Renal cortical epithelial cell (primary cell): ENCODE measurements at places on chromosomes 7 and 10. TPM values are rescaled to one million over a fixed set of nuclear protein-coding genes. Genes with fewer than 3 reads are reported as not detected.

The SHH gene
- total RNA-seq: 3.8 and 10.4 TPM in 2 replicates

The SPACDR gene
- total RNA-seq: not detected in 2 replicates

The C7orf57 gene
- not detected in 2 replicates for total RNA-seq

The PDZD7 gene
- 1.3 and 4.7 TPM in 2 replicates for total RNA-seq

The AKR1C2 gene
- 1.9 and 6.5 TPM in 2 replicates for total RNA-seq

The CCDC126 gene
- 18.7 and 36.8 TPM in 2 replicates for total RNA-seq

The EGR2 gene
- total RNA-seq: 0.17 and 0.40 TPM in 2 replicates

The TCERG1L gene
- total RNA-seq: not detected in 2 replicates

The FIS1 gene
- 193 and 303 TPM in 2 replicates for total RNA-seq

The GJD4 gene
- not detected in 2 replicates for total RNA-seq

The UNCX gene
- total RNA-seq: not detected in 2 replicates

The KCNH2 gene
- total RNA-seq: 1.2 and 2.3 TPM in 2 replicates

The SLC26A5 gene
- not detected in 2 replicates for total RNA-seq

The LRRC18 gene
- total RNA-seq: not detected in 2 replicates

The GJC3 gene
- total RNA-seq: not detected in 2 replicates

The HOXA13 gene
- total RNA-seq: under 0.01 TPM in 1 of 2 replicates, not detected in the other

The MSS51 gene
- 0.69 and 1.5 TPM in 2 replicates for total RNA-seq

The CCL24 gene
- not detected in 2 replicates for total RNA-seq

The LBX1 gene
- total RNA-seq: not detected in 2 replicates

The AGAP9 gene
- 0.35 and 6.8 TPM in 2 replicates for total RNA-seq

The HOXA2 gene
- total RNA-seq: 0.35 and 1.9 TPM in 2 replicates

The NYAP1 gene
- 0.20 TPM in 1 of 2 replicates, not detected in the other for total RNA-seq

The DLX5 gene
- total RNA-seq: not detected in 2 replicates
